Lower lobe of right lung (tissue), 2 donors: ENCODE measurements at places on chromosomes 6 and 20.

DNA sequence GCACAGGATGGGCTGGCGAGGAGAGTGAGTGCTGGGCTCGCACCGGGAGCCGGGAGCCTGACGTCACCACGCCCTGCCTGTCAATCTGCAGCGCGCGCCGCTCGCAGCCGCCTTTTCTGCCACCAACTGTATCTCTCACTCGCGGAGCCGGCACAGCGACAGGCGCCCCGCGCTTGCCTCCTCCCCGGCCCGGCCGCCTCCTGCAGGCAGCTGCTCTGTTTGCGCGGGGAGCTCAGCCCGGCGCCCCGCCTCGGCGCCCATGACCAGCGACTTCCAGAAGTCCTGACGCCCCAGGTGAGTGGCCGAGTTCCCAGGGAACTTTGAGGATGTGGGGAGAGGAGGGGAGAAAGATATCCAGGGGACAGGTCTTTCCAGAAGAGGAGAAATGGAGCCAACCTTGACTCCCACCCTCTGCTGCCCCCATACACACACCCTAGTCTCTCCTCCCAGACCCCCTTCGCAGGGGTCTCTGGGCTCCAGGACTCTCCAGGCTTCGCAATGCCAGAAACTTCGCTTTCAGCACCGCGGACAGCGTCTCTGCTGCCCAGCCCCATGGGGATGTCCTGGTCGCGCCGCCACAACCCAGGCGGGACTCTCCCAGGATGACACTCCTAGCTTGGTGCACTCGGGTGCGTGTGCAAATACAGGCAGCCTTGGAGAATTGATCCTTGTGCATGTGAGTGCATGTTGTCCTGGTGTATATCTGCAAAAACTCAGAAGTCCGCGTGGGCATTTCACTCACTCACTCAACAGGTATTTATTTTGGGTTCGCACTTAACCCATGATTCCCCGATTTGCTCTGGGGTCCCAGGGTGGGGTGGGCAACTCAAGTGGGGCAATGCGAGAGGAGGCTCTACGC is at the start of gene GPR6:
TSS of gene GPR6 (plus strand) at position 138 of the 859 bp plus-strand sequence. CDS start 802 bp downstream, outside the sequence.
- DNase-seq, result peak; percentile 75

- DNase-seq, result no peak
These were observed 78.0 kb upstream of the AGPAT4 start for GRCh38 chr6:161351858-161352257.

- no peak for DNase-seq
These were observed 55.7 kb upstream of the BMP5 start for GRCh38 chr6:55931101-55931500.

- no peak for DNase-seq
These were observed 154.8 kb upstream of the RAB32 start for GRCh38 chr6:146388736-146389364.

DNA sequence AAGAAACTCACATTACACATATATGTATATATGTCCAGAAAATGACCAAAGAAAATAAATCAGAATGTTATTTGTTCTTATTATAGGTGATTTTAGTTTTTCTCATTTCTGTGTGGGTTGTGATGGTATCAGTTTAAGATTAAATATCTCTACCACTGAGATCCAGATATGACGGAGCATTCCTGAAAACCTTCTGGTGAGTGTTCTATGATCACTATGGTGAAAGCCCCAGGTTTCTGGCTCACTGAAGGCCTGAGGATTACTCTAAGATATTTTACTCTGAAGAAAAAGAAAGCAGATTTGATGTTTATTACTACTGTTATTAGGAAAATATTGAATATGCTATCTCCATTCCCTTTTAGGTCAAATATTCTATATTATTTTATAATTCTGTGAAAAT is 62.8 kb upstream of the L3MBTL3 start:
- DNase-seq, result no peak

DNA sequence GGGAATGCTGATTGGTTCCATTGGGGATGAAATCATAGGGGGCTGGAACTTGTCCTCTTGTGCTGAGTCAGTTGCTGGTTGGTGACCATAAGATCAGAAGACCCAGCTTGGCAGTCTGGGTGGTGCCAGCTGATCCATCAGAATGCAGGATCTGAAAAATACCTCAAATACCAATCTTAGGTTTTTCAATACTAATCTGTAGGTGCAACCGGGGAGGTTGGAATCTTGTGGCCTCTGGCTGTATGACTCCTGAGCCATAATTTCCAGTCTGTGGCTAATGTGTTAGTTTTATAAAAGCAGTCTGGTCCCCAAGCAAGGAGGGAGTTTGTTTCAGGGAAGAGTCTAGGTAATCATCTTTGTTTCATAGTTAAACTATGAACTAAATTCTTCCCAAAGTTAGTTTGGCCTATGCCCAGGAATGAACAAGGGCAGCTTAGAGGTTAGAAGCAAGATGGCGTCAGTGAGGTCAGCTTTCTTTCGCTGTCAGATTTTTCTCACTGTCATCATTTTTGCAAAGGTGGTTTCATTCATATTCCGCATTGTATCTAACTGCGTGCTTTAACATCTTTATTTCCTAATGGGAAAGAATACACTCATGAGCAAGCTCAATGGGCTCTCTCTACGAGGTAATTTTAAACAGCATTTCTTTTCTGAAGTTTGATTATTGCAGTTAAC is 2.0 kb downstream of the ARMH2 start:
- DNase-seq, result no peak

DNA sequence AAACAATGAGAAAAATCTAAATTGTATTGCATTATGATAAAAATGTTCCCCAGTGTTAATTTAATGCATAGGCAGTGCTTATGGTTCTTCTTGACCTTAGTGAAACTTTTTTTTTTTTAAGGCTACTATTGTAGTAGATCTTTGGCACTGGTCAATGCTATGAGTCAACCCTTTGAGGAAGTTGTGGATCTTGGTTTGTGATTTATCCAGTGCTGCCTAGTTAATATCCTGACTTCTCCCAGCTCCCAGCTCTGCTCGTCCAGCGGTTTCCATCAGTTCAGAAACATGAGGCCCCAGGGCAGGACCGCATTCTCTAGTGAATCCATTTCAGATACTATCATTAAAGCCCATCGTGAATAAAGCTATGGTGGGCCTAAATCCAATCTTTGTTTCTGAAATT is 364.5 kb upstream of the JARID2 start:
- DNase-seq, result no peak

DNA sequence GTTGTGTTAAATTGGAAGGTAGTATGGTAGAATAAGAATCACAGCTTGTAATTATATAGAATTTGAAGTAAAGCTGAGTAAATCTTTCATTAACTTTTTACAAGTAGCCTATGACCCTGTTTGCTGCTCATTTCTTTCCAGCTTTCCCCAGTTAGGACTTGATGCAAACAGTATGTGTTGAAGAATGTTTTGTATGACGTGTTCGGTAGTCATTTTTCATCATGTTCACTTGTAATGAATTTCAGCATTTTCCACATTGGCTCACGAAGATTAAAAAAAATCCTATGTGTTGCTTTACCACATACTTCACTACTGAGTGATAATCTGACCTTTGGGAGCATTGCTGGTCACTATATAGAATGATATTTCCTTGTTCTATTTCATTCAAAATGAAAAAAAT is 162.4 kb downstream of the CDKAL1 start:
- no peak for DNase-seq

DNA sequence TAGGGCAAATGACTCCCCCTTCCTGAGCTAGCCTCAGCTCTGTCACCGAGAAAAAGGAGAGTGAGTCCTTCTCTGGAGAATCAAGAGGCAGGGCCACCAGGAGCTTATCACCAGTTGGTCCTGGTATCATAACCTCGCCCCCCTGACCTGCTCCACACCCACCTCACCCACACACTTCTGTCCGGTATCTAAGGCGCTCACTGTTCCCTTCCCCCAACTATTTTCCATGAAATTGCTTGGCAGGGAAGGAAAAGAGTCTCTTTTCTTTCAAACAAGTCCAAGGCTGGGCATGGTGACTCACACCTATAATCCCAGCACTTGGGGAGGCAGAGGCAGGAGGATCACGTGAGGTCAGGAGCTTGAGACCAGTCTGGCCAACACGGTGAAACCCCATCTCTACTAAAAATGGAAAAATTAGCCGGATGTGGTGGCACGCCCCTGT is 77.6 kb downstream of the ZMYND8 start:
- DNase-seq, result no peak

- peak; percentile 46 for DNase-seq
These were observed 485.9 kb upstream of the JAG1 start for GRCh38 chr20:11159728-11160127.

- DNase-seq, result no peak
These were observed 300.2 kb upstream of the JARID2 start for GRCh38 chr6:14945461-14946185.

GRCh38 chr6:101178748-101179147 is 214.8 kb upstream of the GRIK2 start:
- no peak for DNase-seq

DNA sequence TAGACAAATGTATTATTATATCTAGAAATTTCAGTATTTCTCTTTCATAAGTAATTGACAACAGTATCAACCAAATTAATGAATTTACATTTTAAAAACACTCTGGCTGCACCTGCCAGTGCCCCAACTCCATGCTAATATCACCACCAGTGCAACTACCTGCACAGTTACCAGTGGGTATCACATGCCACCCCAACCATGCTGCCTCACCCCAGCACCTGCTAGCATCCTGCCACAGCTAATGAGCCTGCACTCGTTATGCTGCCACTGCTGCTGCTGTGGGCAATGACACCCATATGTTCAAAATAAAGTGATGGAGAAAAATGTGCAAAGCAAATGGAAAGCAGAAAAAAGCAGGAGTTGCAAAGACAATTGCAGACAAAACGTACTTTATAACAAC is 855.9 kb upstream of the MANEA start:
- DNase-seq, result no peak

GRCh38 chr6:35674594-35674993 is 14.1 kb downstream of the FKBP5 start:
- DNase-seq, result no peak
